ENCODE measurements at places on chromosomes 7 and 10. TPM values are rescaled to one million over a fixed set of nuclear protein-coding genes. Genes with fewer than 3 reads are reported as not detected.

DNA sequence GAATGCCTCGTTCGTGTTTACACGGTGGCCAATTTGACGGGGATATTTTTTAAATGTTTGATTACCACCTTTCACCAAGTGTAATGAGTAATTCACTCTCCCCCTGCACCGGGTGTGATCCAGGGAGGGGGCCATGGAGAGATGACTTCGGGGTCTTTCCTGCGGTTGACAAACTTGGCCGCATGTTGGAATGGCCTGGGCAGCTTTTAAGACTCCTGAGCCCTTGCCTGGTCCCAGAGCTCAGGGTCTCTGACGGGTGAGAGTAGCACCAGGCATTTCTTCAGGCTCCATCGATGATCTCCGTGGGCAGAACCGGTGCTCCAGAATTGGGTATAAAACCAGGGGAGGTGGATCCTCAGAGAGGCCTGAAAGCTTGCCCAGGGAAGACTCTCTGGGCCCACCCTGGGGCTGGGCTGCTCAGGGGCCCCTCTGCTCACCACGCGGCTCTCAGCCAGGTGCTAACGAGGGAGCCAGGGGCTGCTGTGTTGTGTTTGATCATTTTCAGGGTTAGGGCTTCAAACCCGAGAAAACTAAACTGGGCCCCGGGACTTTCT lies 882 bp downstream of the ZNF282 start:
- DNase-seq, result peak; percentile 32

DNA sequence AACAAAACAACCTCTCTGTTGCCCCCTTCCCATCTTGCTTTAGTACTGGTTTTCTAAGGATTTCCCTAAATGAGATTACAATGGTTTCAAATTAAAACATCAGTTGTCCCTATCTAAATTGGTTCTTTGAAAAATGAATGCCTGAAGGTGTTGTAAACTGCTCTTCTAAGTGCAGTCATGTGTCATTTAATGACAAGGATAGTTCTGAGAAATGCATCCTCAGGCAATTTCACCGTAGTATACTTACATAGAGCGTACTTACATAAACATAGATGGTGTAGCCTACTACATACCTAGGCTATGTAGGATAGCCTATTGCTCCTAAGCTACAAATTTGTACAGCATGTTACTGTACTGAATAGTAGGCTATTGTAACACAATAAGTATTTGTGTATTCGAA lies 278.1 kb downstream of the MAGI2 start:
- DNase-seq, result no peak

The WNT8B gene
- total RNA-seq, result 1.9 TPM

The INMT gene
- 0.19 TPM for total RNA-seq

GRCh38 chr7:35906191-35906908 lies 105.5 kb downstream of the SEPTIN7 start:
- peak; percentile 79 for DNase-seq

DNA sequence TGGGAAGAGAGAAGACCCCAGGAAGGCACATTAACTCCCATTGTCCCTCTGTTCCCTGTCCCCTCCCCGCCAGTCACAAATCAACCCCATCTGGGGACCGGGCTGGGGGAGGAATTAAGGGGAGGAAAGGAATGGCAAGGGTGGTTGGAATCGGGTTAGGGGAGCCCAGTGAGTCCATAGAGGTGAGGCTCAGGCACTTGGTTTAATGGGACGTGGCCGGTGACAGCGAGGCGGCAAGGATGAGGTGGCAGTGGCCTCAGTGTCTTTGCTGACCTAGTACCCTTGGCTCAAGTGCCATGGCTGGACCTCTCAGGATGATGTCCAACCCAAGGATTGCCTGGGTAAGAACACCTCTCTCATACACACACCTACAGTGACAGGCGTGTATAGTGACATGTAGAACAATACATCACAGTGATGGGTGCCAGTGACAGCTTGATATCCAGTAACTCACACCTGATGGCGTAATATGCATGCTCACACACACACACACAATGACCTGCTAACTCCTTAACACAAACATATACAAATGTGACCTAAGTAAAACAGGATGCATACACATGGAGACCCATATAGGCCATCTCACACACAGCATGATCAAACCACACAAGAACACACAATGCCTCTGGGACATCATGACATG lies 12.3 kb downstream of the KCNIP2 start:
- DNase-seq, result no peak

DNA sequence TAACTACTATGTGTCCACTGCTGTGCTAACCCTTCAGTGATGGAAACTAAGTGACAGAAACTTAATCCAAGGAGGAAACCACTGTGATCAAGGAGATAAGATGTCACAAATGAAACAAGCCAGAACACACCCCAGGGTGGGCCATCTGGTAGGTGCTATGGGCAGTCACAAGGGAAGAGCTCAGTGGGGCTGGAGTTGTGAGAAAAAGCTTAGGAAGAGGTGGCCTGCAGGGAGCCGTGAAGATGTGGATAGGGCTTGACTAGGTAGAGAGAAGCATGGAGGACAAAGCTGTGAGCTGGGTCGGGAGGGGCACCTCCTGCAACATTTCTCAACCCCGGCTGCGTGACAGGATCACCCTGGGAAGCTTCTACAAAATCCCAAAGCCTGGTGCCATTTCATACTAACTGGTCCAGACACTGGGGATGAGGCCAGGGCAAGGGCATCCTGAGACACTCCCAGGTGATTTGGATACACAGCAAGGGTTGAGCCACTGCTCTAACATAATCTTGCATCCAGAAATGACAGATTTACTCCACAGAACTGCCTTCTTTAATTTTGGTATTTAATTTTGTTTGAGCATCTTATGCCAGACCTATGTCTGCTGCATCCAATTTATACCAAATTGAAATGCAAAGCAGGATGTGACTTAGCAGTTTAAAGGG lies 69.3 kb downstream of the OSBPL3 start:
- DNase-seq, result no peak

DNA sequence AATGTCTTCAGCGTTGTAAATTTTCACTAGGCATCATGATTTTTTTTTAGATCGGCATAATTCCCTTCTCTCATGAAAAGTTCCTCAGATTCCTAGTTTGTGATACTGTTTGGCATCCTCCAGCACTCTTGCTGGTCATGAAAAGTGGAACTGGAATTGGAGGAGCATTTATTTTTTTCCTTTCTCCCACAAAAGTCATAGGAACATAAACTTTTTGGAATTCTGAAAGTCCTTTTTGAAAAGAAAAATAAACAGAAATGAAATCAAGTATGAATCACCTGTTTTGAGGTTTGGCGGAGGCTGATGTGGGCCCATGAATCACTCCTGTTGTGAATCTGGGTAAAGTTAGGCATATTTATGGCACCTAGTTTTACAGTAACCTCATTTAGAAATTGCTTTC lies 17.7 kb downstream of the CACNB2 start:
- no peak for DNase-seq

The KNDC1 gene
- total RNA-seq, result 16.0 TPM

- DNase-seq, result no peak
Observed at GRCh38 chr7:105202616-105203015, 186.1 kb downstream of the SRPK2 start.

The PDK4 gene
- 0.12 TPM for total RNA-seq

The EPO gene
- total RNA-seq, result not detected

DNA sequence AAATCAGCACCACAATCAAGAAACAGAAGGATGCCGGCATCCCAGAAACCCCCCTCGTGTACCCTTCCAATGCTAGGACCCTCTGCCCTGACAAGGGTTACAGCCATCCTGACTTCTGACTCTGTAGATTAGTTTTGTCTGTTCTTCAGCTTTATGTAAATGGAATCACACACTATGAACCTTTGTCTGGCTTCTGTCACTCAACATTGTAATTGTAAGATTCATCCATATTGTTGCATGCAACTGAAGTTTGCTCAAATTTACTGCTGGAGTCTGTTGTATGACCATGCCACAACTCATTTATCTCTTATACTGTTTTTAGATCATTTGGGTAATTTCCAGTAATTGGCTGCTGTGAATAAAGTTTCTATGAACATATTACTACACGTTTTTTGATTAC lies 8.4 kb downstream of the IKZF5 start:
- no peak for DNase-seq

Data from GM23338 (cell line).